ENCODE measurements at places on chromosomes 6 and 20. TPM values are rescaled to one million over a fixed set of nuclear protein-coding genes. Genes with fewer than 3 reads are reported as not detected.

PPP1R11 gene
- total RNA-seq = 50.8 TPM

MYLK2 gene
- total RNA-seq = 0.40 TPM

GNAS-AS1 gene
- total RNA-seq = 1.3 TPM

SLC32A1 gene
- 0.11 TPM for total RNA-seq

EEF1A1 gene
- total RNA-seq = 18,243 TPM

TEAD3 gene
- total RNA-seq = 0.80 TPM

DNA sequence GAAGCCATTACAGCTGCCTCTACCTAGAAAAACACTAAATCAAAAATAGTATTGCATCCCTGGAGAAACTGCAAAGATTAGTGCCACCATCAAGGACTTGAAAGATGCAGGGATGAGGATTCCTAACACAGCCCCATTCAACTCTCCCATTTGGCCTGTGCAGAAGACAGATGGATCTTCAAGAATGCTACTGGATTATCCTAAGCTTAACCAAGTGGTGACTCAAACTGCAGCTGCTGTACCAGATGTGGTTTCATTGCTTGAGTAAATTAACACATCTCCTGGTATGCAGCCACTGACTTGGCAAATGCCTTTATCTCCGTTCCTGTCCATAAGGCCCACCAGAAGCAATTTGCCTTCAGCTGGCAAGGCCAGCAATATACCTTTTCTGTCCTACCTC is 117.4 kb downstream of the TBC1D32 start:
- no peak for ATAC-seq

DNA sequence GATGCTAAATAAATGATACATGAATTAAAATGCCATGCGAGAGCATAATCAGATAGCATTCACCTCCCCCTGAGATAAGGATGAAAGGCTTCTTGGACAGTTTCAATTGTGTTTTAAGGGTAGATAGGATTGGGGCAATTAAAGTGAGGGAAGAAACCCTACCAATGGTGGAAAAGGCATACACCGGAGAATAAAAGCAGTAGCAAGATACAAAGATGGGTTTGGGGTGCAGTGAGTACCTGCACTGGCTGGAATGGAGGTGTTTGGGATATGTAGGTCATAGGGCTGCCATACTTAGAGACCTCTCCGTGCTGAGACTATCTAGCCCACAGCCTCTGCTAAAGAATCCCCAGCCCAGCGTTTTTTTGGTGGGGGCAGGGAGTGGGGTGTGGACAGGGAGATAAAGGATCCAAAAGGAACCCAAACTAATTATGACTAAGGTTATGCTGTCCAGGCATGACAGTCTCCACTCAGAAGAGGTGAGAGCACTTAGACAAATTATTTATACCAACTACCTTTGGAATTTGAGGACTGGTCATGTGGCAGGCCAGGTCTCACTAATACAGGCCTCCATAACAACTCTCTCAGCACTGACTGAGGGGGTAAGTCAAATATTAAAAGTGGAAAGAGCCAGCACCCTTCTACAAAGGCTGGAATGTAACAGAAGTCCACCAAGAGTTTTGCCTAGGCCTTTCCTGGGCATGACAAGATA is 280.8 kb downstream of the ADGB start:
- no peak for ATAC-seq

GRCh38 chr6:105489216-105489530 is 86.3 kb upstream of the PREP start:
- ATAC-seq = no peak

- ATAC-seq = no peak
Measured at GRCh38 chr20:50344232-50345071, 153.8 kb downstream of the CEBPB start.

DNA sequence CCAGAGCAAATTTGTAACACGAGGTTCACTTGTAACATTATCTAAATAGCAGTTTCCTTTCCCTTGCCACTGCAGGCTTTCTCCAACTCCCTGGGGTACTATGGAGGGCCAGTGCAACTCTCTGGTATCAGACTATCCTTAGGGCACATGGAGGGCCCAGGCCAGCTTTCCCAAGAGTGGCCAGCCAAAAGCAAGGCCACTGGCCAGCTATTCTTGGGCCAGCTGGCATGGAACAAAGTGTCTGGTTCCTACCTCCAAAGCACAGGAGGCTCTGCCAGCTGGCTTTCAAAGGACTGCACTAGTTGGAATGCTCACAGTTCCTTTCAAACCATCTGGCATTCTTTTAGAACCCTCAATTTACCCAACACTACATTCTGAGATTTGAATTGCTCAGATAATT is 8.7 kb downstream of the RNF24 start:
- ATAC-seq = no peak

DNA sequence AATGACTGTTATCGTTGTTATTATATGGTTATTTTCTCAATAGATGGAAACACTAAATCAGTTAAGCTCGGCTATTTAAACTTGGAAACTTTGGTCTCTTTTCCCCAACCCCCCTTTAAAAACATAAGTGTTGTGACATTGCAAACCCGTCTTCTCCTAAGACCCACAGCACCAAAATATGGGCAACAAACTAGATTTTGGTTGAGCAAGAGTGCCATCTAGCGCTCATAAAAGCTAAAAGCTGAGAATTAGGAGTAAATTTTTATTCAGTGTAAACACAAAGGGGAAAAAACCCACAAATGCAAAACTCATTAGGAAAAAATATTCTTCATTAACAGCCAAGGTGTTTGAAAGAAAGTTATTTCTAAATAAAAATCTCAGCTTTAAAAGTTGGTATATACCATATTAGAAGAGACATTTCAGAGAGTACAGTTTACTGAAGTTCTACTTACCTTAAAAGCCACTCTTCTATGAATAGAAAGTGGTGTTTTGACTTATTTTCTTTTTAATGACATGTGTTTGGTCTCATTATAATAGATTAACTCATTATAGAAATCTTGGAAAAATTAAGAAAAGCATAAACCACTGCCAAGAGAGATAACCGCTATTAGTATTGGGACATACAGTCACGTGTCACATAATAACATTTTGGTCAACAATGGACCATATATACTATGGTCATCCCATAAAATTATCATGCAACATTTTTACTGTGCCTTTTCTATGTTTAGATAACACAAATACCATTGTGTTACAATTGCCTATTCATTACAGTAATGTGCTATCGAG is 21.1 kb downstream of the SESN1 start:
- peak; percentile 57 for ATAC-seq

GRCh38 chr6:135616655-135617054 is 119.1 kb upstream of the AHI1 start:
- ATAC-seq = no peak

GRCh38 chr20:40797425-40797824 is 108.4 kb upstream of the MAFB start:
- ATAC-seq = no peak

- ATAC-seq = no peak
Measured at GRCh38 chr20:57530327-57530981, 5.5 kb upstream of the CTCFL start.

DNA sequence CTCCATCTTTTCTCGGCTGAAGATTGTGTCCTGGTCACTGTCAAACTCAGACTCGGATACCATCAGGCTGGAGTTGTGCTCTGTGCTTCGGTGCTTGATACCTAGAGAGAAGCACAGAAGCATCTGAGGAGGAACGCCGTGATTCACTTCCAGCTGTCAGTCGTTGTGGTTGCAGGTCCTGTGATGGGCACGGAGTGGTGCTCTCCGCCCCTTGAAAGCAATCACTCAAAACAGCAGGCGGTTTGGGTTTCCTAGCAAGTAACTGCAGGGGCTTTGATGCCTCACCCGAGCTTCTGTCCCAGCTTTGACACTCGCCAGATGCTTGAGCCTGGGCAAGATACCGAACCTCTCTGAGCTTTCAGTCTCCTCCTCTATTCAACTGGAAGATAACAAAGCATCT is 52.5 kb downstream of the ALDH5A1 start:
- ATAC-seq = peak; percentile 51

DNA sequence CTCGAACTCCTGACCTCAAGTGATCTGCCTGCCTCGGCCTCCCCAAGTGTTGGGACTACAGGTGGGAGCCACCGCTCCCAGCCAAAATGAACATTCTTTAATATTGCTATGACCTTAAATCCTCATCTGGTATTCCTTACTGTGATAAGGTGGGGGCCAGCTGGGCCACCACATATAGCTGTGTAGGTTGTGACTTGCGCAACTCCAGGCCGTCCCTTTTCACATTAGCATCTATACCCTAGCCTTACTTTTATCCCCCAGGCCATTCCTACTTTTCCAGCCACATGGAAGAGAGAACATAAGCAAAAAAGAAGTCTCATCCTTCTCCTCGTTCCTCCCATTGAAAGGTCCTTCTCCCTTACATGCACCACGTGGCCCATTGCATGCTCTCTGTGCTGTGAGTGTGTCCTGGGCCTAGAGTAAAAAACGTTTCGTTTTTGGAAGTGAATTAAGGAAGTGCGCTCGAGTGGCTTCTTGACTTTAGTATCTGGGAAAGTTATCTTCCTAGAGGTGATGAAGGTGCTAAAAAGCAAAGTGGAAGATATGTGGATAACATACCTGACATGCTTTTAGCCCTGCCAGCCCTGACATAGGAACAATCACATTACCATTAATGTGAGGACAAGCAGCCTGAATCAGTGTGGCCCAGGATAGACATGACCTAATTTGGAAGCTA is 56.8 kb upstream of the KIF13A start:
- no peak for ATAC-seq

DNA sequence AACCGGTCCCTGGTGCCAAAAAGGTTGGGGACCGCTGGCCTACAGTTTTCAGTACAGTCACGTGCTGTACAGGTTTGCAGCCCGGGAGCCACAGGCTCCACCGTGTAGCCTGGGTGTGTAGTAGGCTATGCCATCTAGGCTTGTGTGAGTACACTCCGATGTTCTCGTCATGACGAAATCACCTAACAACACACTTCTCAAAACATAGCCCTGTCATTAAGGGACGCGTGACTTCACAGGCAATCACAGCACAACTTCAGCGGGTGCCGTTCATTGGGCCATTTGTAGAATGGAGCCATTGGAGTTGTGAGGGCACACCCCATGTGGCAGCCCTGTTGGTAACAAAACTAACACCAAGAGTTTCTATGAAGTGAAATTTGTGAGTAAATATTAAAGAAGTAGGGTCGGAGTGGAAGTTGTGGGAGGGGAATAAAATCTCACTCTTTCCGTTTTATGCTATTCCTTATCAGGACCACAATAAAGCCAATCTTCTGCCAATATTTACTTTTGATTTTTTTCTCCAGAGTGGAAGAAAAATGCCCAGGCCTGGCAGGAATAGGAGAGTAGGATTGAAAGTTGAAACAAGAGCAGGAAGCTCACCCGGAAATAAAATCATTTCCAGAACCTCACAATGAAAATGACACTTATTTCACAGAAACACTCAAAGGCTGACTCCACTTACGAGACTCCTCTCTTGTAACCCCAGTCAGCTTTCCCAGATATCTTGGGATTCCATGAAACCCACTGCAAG is 63.7 kb upstream of the PTPN1 start:
- no peak for ATAC-seq

DNA sequence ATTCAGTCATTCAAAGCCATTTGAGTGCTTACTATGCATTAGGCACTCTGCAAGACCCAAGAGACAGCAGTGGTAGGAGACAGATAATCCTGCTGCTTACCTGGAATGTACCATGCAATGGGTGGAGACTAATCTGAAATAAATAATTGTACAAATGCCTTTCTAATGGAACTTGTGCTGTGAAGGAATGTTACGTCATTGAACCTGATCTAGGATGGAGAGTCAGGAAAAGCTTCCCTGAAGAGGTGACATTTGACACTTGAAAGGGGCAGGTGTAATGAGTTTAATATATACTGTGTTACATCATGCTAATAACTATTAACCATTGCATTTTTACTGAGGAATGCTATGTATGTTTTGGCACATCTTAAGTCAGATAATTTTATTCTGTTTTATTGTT is 491.0 kb upstream of the FLRT3 start:
- ATAC-seq = no peak

DNA sequence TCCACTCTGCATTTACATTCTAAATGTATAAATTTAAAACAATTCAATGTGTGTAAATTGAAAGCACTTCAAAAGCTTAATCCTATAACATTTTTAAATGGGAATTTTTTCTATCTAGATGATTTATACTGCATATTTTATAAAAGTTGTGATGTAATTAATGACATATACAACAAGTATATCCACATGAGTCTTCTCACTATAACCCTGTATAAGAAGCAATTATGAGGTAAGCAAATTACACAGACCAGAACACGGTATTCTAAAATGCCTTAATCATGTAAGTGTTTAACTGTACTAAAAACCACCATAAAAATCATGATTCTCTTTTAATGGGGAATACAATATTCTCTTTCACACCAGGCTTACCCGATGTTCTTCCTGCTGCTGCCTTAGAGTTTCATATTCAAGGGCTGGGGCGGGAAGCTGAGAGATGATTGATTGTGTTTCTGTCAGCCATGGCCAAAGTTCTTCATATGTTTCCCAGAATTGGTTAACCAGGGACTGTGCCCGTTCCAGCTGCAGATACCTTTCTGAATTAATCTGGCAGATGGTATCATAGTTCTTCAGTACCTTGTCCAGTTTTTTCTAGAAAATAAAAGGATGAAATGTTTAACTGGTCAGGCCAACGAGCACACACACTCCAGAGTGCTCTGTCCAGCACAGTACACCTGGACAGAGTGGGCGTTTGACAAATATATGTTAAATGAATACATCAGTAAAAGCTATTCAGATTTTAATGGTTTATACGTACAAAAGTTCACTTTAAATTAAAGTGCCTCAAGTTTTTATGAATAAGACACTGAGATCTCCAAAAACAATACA is 127.4 kb downstream of the DST start:
- ATAC-seq = no peak

- no peak for ATAC-seq
Measured at GRCh38 chr6:168050881-168051586, 28.0 kb downstream of the FRMD1 start.

- ATAC-seq = no peak
Measured at GRCh38 chr6:85392379-85392778, 57.5 kb upstream of the NT5E start.
